Stimulated activated naive CD8-positive, alpha-beta T cell treated with anti-CD3 and anti-CD28 coated beads, Interleukin-15, amount 100 ng/mL, for 72 hours (primary cell): ENCODE measurements at places on chromosomes 2 and 18.

- DNase-seq, result no peak
These were observed 49.9 kb downstream of the ITGB1BP1 start for GRCh38 chr2:9373476-9373875.

- no peak for DNase-seq
These were observed 3.6 kb downstream of the TEX51 start for GRCh38 chr2:126902152-126902835.

DNA sequence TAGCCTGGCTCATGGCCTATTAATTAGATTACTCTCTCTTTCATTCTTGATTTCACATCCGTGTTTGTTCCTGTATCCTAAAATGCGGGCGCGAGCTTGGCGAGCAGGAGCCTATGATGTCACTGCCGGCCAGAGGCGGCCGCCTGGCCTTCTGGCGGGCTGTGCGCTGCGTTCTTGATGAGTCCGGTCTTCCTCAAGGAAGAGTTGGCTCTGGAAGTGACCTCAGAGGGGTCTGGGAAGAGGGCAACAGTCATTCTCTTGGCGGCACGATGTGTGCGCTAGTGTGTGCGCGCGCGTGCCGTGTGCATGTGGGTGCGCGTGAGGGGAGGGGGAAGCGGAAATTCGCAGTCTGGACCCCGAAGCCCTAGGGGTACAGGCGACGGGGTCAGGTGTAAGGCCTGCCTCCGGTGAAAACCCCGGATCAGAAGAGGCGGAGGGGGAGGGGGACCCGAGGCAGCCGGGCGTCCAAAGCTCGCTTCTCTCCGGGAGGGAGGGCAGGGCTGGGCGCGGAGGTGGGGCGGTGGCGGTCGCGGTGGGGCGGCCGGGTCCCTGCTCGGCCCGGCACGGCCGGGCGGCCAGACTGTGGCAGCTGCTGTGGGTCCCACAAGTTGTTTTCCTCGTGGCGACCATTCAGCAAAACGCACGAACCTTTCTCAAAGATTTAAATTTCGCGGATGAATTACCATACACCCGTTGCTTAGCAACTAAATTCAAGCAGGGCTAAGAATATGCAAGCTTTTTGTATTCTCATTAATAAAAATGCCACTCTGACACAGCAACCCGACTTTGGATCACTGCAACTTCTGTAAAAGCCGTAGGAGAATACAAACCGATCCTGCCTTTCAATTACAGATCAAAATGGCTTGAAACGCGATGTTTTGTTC is 8.4 kb downstream of the POU3F3 start:
- DNase-seq, result no peak

DNA sequence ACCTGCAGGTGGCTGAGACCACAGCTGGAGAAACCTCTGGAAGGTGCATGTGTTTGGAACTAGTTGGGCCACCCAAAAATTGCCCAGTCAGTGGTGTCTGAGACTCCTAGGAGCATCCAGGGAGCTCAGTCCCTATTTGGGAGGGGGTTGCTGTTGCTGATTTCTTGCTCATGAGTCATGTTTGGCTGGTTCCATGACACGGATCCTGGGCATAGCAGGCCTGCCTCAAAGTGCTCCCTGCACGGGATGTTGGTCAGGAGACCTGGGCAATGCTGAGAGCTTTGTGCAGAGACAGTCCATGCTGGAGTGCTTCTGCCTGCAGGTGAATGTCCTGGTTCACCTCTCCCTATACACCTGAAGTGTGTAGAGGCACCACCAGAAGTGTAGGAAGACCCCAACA is 194.2 kb downstream of the GLI2 start:
- DNase-seq, result no peak

- DNase-seq, result no peak
These were observed 241.4 kb upstream of the KLHL14 start for GRCh38 chr18:33014060-33014796.
